ENCODE measurements at places on chromosomes 2 and 18.

DNA sequence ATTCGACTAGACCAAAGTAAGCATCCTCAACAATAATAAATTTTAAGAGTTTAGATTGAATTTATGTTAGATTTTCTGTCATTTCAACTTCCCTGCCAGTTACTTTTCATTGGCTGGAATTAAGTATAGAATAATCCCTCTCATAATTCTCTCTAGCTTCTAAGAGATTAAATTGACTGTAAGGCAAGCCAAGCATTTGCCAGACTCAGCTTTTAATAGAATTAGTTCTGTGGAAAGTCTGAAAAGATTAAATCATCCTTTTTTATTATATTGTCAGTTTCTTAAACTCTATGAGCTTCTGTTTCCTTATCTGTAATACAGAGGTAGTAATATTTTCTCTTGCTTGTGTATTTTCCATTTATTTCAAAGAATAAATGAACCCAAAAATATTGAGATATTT is 77.9 kb upstream of the ZNF804A start:
- no peak for DNase-seq

DNA sequence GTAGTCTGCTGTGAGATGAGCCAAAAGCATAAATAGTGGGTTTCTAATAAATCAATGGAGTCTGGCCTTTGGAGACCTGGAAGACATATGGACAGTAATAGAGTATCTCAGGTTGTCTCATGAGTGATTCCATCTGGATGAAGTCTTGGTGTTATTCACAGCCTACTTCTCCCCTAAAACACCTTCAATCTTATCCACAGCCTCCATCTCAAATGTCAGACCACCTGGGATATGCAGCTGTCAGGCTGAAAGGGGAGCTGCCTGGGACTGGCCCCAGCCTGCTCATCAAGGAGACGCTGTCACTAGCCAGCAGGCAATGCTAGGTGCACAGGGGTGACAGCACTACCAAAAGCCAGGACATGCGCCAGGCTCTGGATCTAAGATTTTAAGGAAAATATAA is 684.0 kb upstream of the ZEB2 start:
- no peak for DNase-seq

GRCh38 chr18:57941841-57942489 is 102.1 kb upstream of the NEDD4L start:
- DNase-seq = no peak

- no peak for DNase-seq
Measured at GRCh38 chr18:69444221-69444620, 43.5 kb downstream of the DOK6 start.

- no peak for DNase-seq
Measured at GRCh38 chr18:55354795-55355194, 233.2 kb downstream of the TCF4 start.

- DNase-seq = no peak
Measured at GRCh38 chr2:168194784-168195522, 52.4 kb downstream of the STK39 start.

GRCh38 chr18:35470435-35470834 is 27.3 kb downstream of the INO80C start:
- no peak for DNase-seq

- no peak for DNase-seq
Measured at GRCh38 chr2:127853671-127854070, 4.3 kb downstream of the POLR2D start.

DNA sequence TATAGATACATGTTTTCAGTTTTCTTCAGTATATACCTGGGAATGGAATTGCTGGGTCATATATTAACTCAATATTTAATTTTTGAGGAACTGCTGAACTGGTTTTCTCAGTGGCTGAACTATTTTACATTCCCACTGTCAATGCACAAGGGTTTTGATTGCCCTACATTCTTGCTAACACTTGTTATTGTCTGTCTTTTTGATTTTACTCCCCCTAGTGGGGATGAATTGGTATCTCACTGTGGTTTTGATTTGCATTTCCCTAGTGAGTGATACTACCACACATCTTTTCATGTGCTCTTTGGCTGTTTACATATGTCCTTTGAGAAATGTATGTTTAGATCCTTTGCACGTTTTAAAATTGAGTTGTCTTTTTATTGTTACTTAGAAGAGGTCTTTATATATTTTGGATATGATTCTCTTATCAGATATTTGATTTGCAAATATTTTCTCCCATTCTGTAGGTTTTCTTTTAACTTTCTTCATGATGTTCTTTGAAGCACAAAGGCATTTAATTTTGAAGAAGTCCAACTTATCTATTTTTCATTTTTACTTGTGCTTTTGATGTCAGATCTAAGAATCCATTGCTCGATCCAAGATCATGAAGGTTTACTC is 36.2 kb downstream of the ASB1 start:
- DNase-seq = peak; percentile 72

DNA sequence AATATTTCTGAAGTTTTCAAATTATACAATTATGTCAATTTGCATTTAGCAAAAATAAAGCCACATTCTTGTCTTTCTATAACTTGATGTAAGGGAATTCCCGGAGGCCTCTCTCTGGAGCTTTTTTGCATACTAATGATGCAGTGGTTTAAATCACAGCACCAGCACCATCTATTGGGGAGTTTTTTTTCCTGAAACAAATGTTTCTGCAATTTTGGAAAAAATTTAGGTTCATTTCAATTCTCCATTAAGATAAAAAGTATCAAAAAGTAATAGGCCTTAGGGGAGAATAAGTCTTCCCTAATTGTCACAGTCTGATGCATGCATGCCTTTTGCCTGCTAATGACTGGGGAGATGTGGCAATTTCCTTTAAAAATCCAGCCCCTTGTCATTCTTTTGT is 13.5 kb downstream of the CBLN2 start:
- DNase-seq = no peak

GRCh38 chr2:150676747-150677383 is 189.4 kb upstream of the RND3 start:
- no peak for DNase-seq

- peak; percentile 38 for DNase-seq
Measured at GRCh38 chr2:197871780-197872456, 67.5 kb downstream of the PLCL1 start.

DNA sequence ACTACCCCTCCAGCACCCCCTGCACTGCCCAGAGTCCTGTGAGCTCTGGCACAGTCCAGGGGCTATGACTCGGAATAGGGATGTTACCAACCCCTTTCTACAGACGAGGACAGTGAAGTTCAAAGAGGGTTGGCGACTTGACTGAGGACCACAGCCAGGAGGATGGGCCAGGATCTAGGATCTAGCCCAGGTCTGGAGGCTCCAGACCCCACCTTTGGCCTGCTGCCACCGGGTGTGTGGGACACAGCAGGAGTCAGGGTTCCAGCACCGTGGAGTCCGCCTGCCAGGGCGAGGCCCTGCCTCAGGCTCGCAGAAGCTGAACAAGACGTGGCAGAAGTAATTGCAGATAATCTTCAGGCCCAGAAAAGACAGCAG is 37.9 kb upstream of the GPC1 start:
- no peak for DNase-seq

GRCh38 chr18:2905854-2906703 is 59.3 kb downstream of the EMILIN2 start:
- no peak for DNase-seq

DNA sequence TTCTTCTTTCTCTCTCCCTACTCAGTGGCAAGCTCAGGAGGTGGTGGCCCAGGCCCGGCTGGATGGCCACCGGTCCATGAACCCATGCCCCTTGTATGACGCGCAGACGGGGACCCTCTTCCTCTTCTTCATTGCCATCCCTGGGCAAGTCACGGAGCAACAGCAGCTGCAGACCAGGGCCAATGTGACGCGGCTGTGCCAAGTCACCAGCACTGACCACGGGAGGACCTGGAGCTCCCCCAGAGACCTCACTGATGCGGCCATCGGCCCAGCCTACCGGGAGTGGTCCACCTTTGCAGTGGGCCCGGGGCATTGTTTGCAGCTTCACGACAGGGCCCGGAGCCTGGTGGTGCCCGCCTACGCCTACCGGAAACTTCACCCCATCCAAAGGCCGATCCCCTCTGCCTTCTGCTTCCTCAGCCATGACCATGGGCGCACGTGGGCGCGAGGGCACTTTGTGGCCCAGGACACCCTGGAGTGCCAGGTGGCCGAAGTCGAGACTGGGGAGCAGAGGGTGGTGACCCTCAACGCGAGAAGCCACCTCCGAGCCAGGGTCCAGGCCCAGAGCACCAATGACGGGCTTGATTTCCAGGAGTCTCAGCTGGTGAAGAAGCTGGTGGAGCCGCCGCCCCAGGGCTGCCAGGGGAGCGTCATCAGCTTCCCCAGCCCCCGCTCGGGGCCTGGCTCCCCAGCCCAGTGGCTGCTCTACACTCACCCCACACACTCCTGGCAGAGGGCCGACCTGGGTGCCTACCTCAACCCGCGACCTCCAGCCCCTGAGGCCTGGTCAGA is 1.8 kb downstream of the NEU2 start:
- DNase-seq = no peak

DNA sequence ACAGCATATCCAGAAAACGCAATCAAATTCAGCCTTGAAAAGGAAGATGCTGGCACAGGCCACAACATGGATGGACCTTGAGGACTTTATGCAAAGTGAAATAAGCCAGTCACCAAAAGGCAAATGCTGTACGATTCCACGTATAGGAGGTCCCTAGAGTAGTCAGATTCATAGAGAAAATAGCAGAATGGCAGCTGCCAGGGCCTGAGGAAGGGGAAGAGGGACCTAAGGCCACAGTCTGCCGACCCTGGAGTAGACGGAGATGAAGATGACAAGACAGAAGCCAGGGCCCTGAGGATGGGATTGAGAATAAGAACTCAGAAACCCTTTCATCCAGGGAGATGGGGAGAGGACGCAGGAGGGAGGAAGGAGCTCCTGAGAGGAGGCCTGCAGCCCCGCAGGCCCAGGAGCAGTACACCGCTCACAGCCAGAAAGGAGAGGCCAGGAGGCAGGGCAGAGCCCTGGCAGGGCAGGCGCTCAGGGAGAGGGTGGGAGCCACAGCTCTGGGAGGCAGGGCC is 8.1 kb upstream of the MTERF4 start:
- DNase-seq = no peak

DNA sequence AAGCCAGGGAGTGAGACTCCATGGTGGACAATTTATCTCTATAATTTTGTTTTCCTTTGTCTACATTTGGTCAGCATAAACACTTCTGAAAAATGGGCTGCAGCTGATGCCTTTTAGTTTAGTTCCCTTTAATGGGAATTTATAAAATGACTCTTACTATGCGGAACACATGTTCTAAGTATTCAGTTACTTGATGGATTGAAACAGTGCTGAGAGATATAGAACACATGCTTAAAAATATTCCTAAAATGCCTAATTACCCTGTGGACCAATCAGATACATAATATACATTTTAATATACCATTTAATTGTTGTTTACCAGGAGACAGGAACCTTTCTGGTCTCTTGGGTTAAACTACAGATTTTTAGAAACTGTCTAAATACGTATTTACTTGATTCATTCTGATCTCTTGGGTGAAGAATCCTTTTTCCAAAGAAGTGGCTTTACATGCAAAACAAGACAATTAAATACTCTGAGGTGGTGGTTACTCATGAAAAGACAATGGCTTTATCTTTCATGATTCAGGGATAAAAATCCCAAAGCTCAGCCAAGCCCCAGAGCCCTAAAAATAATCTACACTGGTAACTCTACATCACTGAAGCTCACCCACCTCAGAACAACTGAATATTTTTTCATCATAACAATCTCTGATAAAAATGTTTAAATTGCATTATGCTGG is 128.1 kb upstream of the SERTAD2 start:
- no peak for DNase-seq

DNA sequence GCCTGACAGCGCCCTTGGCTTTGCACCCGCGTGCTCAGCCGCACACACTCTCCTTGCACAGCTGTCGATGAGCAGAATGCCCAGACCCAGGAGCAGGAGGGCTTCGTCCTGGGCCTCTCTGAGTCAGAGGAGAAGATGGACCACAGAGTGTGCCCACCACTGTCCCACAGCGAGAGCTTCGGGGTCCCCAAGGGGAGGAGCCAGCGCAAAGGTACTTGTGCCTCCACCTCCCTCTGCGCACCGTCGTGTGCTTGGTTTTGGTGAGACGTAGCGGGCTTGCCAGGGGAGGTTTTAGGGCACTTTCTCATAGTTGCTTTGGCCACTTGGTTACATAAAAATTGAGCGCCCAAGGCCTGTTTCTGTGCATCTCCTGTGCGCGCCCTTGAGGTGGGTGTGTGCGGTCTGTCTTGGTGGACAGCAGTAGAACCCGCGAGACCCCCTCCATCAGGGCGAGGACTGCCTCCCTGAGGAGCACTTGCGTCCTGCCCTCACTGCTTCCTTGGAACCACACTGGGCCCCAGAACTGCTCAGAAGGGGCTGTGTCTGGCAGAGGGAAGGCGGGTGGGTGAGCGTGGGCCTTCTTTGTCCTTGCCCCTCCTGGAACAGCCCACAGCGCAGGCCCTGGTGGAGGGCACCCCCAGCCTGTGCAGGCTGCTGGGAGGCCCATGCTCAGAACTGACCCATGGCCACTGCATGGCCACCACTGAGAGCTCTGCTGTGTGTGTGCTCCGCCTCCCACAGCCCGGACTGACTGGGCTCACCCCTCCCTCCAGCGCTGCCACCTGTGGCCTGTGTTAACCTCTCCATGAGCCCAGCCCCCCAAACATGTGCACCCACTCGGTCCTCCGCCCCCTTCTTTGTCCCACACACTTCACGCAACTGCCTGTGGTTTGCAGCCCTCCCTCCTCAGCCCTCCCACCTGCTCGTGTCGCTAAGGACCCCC is 95.9 kb downstream of the DGKD start:
- no peak for DNase-seq

- no peak for DNase-seq
Measured at GRCh38 chr2:24231461-24231881, 56.6 kb downstream of the FAM228A start.

GRCh38 chr2:217793566-217794132 is 209.1 kb downstream of the TNS1 start:
- no peak for DNase-seq

DNA sequence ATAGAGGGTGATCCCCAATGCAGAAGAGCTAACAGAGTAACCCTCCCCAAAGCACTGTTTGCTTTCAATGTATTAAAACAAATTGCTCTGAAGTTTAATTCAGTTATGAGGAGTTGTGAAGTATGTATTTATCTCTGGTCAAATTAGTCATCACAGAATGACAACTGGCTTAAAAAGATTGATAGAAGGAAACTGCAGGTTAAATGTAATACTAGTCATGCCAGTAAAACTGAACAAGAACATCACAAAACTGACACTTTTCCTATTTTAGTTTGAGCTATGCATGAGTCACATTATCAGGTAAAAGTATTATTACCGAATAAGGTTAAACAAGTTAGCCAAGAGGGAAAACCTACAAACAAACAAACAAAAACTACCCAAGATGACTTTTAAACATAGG is 99.0 kb upstream of the ACVR1C start:
- DNase-seq = no peak

- DNase-seq = no peak
Measured at GRCh38 chr18:58218117-58218516, 174.1 kb downstream of the NEDD4L start.

GRCh38 chr2:180823546-180824141 is 156.8 kb upstream of the UBE2E3 start:
- no peak for DNase-seq

- DNase-seq = peak; percentile 7
Measured at GRCh38 chr2:40448476-40449079, 3.3 kb downstream of the SLC8A1 start.

DNA sequence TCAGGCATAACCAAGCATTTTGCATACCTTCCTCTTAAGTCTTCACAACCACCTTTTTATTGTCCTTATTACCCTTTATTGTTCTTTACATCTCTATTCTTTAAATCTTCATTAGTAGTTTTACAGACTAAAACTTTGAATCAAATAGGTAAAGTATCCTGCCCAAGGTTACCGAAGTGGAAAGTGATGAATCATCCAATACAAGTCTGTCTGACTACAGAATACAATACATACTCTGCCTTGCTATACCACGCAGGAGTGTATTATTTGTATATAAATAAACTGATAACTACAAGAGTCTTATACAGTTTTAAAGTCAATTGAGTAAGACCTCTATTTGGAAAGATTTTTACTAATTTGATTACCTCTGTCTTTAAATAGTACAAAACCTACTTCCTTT is 196.0 kb downstream of the ZEB2 start:
- DNase-seq = no peak

All from SHP77 (cell line).